ENCODE measurements at places on chromosomes 11 and 22. TPM values are rescaled to one million over a fixed set of nuclear protein-coding genes. Genes with fewer than 3 reads are reported as not detected.

GRCh38 chr11:77062924-77063323, 3.8 kb upstream of the CAPN5 start:
- no peak overlapping the region for H3K4me3 ChIP-seq
- peak overlapping the region; percentile 65 for H3K27ac ChIP-seq
- DNase-seq: no peak
- H3K36me3 ChIP-seq: no peaks in the 10 kb centered on the region

DNA sequence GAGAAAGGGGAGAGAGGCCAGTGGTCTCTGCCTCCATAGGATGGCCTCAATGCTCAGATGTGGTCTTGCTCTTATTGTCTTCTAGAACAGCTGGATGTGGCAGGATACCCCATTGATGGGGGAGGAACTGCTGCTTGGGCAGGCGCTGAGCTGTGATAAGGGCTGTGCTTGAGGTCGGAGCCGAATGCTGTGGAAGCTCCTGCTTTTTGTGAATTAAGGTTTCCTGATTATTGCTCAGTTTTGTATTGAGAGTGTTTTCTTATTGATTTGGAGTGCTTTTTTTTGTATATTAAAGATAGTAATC, 57.2 kb downstream of the CABIN1 start:
- no peaks in the 10 kb centered on the region for H3K27me3 ChIP-seq
- H3K4me3 ChIP-seq: no peak overlapping the region
- no peak overlapping the region for H3K27ac ChIP-seq
- DNase-seq: no peak
- H3K36me3 ChIP-seq: no peaks in the 10 kb centered on the region

- peak overlapping the region; percentile 96 for H3K4me3 ChIP-seq
- no peaks in the 10 kb centered on the region for H3K36me3 ChIP-seq
- H3K4me1 ChIP-seq: peaks cover 40% of the 10 kb centered on the region
- H3K27ac ChIP-seq: no peak overlapping the region
- H3K27me3 ChIP-seq: no peaks in the 10 kb centered on the region
- no peak for DNase-seq
Measured at GRCh38 chr11:574632-575312, 1.5 kb upstream of the PHRF1 start.

DNA sequence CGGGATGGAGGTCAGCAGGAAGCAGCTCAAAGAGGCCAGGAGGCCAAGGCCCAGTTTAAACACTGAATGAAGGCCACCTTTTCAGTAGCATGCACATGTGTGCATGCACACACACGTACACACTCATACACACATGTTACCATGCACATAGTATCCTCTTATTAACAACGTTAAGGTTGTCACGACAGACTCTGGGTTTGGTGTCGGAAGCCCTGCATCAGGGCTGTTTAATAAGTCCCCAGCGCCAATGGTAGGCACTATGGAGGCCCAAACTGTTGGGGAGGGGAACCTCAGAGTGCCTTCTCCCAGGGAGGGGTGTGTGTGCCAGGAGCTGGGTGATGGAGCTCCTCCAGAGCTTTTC, 39.5 kb upstream of the ADA2 start:
- peaks cover 23% of the 10 kb centered on the region for H3K4me1 ChIP-seq
- no peak overlapping the region for H3K27ac ChIP-seq
- no peaks in the 10 kb centered on the region for H3K36me3 ChIP-seq
- no peak for DNase-seq

DNA sequence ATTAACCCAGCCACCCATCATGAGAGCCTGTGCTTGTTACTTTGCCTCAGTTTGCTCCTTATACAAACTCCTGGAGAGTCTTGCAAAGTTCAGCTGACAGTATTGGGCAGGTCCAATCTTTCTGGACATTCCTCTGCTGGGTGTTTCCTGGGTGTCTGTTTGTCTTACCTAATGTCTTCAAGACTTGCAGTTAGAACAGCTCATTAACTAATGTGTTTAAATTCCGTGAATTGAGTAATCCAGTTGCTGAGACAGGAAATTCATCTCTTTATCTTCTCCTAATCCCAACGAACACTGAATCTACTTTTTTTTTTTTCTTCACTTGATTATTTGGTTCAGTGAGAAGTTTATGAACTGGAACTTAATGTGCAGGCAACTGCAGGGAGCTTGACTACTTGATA, 20.6 kb downstream of the BCO2 start:
- H3K36me3 ChIP-seq: no peaks in the 10 kb centered on the region
- DNase-seq: peak; percentile 46
- H3K4me3 ChIP-seq: no peak overlapping the region
- H3K27me3 ChIP-seq: no peaks in the 10 kb centered on the region

DNA sequence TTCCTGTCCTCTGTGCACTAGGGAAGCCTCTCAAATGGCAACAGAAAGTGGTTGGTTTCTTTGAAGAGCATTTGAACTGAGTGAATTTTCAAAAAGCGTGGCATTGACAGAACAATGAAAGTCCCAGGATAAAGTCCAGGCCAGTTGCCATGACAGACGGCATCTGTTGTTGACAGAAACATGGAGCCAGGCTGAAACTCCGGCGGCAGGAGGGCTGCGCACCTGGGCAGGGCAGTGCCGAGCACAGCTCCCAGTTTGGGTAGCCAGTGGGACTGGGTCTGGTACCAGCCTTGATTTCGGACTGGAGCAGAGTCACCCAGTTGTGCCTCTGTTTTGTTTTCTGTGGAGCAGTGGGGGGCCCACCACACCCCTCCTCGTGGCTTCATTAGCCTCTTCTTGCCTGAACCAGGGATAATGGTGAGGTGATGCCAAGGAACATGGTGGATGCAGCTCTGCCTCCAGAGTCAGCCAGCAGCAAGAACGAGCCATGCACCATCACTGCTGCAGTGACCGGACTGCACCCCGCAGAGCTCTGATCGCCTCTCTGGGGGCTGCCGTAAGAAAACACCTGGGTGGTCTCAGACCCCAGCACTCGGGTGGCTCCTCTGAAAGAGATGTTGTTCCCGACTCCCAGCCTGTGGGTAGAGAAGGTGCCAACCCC, 9.8 kb upstream of the SEPTIN5 start:
- H3K4me3 ChIP-seq: no peak overlapping the region
- H3K27ac ChIP-seq: no peak overlapping the region
- DNase-seq: no peak
- H3K36me3 ChIP-seq: no peaks in the 10 kb centered on the region
- no peaks in the 10 kb centered on the region for H3K4me1 ChIP-seq

GRCh38 chr22:22673628-22674027, 29.2 kb downstream of the GGTLC2 start:
- H3K4me3 ChIP-seq: no peak overlapping the region
- H3K27me3 ChIP-seq: no peaks in the 10 kb centered on the region
- no peak for DNase-seq
- no peaks in the 10 kb centered on the region for H3K4me1 ChIP-seq

DNA sequence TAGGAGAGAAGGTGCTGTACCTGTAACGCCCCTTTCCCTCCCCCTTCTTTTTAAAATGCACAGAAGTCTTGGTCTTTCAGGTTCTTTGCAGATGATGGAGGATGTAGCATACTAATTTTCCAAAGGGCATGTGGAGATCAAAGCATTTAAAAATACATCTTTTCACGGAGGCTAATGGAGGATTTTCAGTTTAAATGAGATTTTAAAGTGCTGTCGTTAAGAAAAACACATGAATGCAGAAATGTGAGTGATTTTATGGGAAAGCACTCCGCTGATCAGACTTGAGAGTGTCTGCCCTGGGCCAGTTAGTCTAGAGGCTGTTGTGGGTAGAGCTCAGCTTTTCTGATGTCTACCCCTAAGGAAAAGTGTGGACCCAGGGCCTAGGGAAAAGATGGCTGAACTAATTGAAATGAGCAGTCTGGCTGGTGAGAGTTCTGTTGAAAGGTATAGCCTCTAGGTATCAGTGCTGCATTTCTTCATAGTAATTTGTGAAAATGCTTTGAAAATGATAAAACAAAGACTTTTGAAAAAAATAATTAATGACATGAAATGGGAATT, 2.5 kb downstream of the AMOTL1 start:
- no peak for DNase-seq
- peaks cover 36% of the 10 kb centered on the region for H3K4me1 ChIP-seq
- H3K27me3 ChIP-seq: no peaks in the 10 kb centered on the region
- no peak overlapping the region for H3K27ac ChIP-seq
- no peak overlapping the region for H3K4me3 ChIP-seq
- H3K36me3 ChIP-seq: no peaks in the 10 kb centered on the region

Gene OR6A2
- total RNA-seq: not detected

- no peaks in the 10 kb centered on the region for H3K27me3 ChIP-seq
- peaks cover 3% of the 10 kb centered on the region for H3K36me3 ChIP-seq
- no peaks in the 10 kb centered on the region for H3K4me1 ChIP-seq
- no peak for DNase-seq
- no peak overlapping the region for H3K27ac ChIP-seq
Measured at GRCh38 chr11:46649180-46649738, 31.9 kb downstream of the ATG13 start.

Data from Caco-2 (cell line).